SJSA1 (cell line): ENCODE measurements at places on chromosomes 11 and 22. TPM values are rescaled to one million over a fixed set of nuclear protein-coding genes. Genes with fewer than 3 reads are reported as not detected.

DNA sequence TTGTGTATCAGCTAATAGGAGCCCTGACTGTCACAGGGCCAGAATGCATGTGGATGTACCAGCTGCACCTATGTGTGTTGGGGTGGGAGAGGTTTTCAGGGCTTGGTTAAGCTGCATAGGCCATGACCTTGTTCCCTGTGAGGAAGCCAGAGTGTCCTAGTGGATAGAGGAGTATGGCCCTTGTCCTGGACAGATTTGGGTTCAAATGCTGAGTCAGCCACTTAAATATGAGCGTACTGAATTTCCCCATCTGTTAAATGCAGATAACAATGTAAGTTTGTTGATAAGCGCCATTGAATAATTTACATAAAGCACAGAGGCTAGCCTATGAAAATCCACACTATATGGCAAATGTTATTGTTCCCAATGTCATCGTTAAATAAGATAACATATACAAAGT lies 74.4 kb downstream of the PANX1 start:
- peaks cover 19% of the 10 kb centered on the region for H3K4me1 ChIP-seq
- H3K27ac ChIP-seq, result no peak overlapping the region
- no peak for DNase-seq
- H3K27me3 ChIP-seq, result no peaks in the 10 kb centered on the region

Gene HBE1
- total RNA-seq, result not detected in 2 replicates

DNA sequence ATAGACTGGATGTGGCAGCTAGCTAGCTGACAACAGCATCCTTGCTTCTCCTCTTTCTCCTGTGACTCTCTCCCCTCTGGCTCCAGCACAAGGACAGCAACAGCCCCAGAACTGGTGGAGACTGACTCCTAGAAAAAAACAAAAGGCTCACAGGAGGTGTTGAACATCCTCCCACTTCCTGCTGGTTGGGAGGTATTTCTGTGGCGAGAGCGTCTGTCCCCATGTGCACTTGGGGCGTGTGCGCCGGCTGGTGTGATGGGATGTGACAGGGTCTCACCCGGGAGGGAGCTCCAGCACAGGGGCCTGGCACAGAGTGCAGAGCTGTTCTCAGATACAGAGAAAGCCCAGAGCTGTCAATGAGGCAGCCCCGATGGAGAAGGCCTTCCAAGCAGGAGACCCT lies 107.2 kb upstream of the E2F8 start:
- no peaks in the 10 kb centered on the region for H3K4me1 ChIP-seq
- H3K4me3 ChIP-seq, result no peak overlapping the region
- DNase-seq, result no peak

DNA sequence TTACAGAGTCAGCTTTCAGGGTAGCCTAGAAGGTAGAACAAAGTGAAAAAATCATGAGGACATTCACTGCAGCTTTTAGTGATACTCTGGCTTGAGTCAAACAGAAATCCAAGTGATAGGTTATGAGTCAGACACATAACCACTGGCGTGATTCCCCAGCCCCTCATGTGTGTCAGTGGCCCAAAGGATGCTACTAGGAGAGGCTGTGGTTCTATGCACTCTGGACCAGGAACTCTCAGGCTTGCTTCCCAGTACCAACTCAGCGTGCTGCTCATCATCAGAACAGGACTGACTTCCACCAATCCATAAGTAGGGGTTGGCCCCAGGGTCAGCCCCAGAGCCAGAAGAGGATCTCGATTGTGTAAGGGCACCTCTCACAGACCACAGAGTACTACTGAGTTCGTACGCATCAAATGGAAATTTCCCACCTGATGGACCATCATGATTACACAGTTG lies 116.8 kb downstream of the MED15 start:
- H3K27me3 ChIP-seq, result 0 out of 2 replicates have a peak, but pooled peaks cover 3% of the 10 kb centered on the region
- no peaks in the 10 kb centered on the region for H3K36me3 ChIP-seq
- no peak overlapping the region for H3K27ac ChIP-seq
- H3K4me1 ChIP-seq, result no peaks in the 10 kb centered on the region
- H3K4me3 ChIP-seq, result no peak overlapping the region

DNA sequence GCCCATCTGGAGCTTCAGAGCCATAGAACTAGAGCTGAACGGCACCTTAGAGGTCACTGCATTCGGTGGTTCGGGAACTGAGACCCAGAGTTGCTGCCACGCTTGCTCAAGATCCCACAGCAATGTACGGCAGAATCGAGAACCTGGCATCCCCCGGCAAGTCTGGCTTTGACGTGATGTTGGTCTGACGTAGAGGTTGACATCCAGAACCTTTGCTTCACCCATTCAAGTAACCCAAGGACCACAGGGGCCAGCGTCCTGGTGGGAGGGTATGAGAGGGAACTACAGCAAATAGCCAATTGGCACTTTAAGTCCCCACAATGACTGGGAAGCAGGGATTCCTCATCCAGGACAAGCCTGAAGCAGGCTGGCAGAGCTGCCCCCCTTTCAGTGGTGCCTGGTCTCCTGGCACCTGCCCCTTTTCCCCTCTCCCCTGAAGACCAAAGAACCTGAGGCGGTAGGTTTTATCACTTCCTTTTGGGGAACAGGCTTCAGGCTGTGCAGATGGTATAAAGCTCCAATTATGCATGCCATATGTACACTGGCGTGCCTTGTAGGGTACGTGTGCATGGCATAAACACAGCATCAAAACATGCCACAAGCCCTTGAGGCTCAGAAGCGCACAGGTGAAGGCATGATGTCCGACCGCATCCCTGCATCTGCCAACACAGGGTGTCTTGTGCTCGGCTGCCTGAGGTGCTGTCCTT lies 15.3 kb upstream of the TEF start:
- no peak for DNase-seq
- no peaks in the 10 kb centered on the region for H3K27me3 ChIP-seq
- no peak overlapping the region for H3K27ac ChIP-seq
- peaks cover 2% of the 10 kb centered on the region; the same call in 1 of the 2 replicates for H3K36me3 ChIP-seq
- H3K4me1 ChIP-seq, result peaks cover 18% of the 10 kb centered on the region
